ENCODE measurements at places on chromosomes 3 and 15.

DNA sequence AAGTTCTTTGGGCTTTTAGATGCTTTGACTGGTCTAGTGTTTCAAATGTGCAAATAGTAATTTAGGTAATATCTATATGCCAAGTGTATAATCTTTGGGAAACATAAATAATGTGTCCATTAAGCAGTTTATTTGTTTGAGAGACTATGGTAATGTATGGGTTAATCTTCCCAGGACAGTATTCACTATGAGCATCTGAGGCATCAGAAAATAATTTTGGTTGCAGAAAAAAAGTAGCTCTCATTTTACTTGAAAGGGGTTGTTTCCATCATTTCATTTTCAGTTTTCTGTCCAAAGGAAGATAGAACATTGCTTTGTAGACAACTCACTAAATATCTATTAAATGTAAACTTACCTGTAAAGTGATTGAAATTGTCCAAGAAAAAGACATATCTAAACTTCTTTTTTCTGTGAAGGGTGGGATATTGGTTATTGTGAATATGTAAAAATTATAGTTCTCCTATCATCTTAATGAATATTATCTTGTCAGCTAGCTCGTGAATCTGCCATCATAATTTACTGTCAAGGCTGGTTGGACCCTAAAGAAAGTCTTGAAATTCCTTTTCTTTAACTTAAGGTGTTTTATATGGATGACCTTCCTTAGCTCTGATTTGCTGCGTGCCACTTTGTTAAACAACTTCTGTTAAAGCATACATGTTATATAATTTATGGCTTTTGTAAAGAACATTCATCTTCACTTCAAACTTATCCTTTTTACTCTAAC is 108.8 kb downstream of the EPHA3 start:
- no peak for DNase-seq

DNA sequence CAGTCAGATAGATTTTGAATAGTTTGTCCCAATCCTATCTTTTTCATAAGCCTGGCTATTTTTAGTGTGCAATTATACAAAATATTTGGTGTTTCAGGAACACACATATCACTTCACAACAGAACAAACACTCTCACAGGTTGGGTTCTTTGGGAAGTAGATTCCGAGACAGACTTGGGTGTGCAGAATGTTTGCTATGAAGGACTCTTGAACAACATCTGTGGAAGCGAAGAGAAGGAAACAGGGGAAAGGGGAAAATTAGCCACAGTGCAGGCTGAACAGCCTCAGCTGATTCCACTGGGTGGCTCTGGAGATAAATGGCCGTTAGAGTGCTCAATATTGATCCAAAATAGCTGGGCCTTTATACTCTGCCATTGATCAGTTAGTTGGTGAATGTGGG is 61.8 kb downstream of the GUCA1C start:
- no peak for DNase-seq

- DNase-seq = no peak
Observed at GRCh38 chr3:111299192-111299615, 227.6 kb downstream of the NECTIN3 start.

DNA sequence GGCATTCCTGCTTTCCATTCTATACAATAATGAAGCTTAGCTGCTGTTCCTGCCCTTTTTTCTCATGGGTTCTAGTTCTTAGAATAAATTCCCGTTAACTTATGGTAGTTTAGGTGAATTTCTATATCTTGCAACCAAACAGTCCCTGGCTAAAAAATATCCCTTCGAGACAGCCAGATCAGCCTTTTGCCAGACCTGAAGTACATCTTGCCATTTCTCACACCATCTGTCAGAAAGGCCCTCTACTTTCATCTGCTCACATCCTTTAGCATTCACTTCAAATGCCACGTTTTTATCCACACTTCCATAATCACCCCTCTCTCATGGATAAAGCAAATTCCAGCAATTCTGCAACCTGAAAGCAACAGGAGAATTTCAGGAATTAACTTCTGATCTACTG is 145.4 kb downstream of the GAP43 start:
- no peak for DNase-seq

GRCh38 chr15:68154923-68155559 is 50.1 kb downstream of the CALML4 start:
- DNase-seq = peak; percentile 77

DNA sequence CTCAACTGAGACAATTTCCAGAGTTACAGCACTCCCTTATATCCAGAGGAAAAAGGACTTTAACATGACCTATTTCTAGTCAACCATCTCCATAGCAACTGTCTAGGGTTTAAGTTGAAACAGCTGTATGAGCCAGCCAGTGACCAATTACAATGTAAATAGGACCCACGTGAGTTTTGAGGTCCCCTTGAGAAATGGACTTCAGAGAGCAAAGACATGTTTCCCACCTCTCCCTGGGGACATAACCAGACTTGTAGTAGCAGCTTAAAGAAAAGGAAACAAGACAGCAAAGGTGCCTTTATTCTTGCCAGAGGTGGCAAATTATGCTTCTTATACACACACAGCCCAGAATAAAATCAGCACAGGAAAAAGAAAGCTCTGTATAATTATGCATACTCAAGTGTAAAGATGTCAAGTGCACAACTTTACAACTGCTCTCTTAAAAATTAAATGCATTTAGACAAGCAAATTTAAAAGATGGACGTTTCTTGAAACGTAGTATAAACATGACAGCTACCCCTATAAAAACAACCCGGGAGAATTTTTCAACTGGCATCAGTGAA is 40.2 kb downstream of the SUMF1 start:
- DNase-seq = no peak

- DNase-seq = no peak
Observed at GRCh38 chr15:92586966-92587365, 68.6 kb downstream of the FAM174B start.

DNA sequence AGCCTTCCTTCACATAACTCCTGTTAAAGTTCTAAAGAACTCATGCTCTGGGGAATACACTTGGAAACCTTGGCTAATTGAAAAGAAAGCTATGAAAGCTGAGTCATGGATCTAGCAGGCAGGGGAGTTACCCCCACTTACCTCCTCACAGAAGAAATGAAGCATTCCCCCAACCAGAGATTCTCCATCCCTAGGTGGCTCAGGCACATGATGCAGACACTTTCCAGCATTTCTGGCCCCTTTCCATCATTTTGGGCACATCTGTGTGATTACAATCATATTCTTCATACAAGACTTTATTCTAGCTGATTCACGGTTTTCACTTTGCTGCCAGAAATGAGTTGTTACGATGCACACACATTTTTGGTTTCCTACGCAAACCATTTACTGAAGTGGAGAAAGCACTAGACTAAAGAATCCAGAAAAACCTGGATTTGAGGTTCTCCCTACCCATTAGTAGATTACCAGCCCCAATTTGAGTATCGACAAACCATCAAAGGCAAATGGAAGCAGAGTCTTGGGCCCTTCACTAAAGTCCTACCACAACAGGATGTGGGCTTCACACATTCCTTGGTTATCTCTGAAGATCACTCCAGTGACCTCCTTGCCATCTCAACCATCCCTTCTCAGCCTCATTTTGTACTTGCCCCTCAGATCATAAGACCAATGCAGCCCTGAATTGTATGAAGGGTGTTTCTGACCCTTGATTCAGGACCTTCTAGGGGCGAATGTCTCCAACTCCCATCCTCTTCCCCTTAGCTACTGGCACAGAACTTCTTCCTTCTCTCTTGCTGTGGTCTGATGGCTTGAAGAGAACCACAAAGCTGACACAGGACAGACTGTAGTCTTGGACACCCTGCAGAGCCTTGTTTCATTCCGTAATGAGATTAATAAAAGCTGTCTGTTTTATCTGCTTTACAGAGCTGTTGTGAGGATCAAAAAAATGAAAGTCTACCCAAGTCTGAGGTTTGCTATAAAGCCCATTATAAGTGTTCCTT is 42.5 kb upstream of the SNRK start:
- DNase-seq = no peak

- peak; percentile 52 for DNase-seq
Observed at GRCh38 chr3:24264748-24265158, 229.9 kb downstream of the THRB start.

DNA sequence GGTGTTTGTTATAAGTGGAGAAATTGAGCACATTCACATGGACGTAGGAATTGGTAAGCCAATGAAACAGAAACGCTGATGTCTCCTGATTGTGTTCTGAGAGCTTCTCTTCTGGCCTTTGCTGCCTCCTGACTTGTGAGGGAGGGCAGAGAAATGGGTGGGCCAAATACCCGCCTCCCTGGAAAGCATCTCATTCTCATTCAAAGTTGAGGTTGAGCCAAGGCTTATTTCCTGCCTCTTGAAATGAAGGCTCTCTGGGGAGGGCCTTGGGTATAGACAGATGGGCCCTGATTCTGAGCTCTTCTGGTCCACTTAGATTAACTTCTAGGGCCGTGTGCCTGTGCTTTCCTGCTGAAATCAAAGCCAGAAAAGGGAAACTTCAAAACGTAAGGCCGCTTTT is 57.4 kb upstream of the MYZAP start:
- no peak for DNase-seq

DNA sequence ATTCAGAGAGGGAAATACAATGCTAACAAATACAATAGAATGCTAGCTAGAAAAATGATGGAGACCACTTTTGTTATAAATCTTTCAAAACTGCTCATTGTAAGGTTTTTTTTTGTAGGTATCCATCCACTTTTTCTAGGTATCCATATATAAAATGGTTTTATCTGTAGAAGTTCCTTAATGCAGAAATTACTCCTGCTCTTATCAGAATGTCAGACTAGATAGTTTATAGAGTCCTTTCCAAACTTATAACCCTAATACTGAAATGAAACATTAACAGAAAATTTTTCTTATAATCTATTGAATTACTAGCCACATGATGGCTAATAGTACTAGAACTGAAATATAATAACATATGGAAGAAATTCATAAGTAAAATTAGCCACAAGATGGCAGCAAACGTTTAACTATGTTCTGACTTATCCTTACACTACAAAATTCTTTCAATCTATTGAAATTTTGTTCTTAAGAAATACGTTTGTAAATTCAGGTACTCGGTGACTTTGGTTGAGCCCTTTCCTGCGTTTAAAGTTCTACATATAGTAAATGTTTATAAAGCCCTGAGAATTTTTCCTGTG is 58.5 kb downstream of the ECT2 start:
- peak; percentile 65 for DNase-seq

DNA sequence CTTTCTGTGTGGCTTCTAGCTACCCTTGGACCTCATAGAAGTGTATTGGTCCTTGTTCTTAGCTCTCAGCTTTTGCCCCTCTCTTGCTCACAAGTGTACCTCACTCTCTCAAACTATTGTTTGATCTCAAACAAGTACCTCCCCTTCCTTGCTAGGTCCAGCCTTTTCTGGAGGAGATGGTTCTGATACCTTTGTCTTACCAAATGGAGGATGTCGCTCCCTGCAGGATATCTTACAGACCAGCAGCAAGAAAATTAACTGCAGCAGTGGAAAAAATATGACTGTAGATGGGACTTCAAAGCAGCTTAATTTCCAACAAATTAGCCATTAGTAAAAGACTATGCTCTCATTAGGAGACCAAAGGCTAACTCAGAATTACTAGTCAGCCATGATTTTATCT is 388.1 kb upstream of the ROBO2 start:
- DNase-seq = no peak

DNA sequence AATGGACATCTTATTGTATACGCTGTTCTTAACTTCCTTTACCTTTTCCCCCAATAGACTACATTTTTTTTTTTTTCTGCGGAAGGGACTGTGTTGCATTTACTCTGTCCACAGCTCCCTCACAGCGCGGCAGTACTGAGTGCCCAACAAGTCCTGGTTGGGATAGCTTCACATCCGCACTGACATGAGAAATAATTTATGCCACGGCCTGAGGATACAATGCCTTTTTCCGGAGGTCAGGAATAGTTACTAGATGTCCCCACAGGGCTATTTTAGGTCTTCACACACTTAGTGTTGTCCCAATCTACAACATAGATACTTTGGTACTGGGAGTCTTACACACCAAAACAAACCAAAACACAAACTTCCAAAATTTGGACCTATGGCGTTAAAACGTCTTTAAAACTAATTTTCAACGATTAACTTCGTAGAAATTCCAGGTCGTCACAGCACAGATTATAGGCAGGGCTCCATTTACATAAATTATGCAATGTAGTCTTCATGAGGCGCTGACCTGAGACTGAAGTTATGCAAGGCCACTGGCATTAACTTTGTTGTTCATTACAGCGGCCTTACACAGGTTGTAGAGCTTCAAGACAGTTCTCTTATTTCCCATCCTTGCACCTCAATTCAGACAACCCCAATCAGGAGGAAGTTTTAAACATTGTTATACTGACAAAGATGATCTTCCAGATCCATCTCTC is 989 bp upstream of the PPIB start:
- DNase-seq = no peak

GRCh38 chr3:52891615-52892081 is 5.7 kb downstream of the STIMATE start:
- DNase-seq = peak; percentile 72

DNA sequence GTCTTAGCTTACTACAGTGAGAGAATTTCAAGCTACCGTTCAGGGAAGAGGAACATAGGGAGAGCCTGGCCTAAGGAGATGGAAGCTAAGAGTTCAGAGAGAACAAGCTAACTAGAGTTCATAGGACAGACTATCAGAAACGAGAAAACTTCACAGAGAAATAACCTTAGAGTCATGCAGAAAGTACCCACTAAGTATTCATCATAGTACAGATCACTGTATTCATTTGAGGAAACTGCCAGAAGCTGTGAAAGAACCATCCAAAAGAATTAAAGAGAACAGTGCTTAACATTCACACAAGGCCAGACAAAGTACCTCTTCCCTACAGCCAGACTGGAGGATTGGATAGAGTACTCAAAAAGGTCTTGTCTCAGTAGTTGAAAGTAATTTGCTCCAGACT is 15.2 kb upstream of the GBE1 start:
- no peak for DNase-seq

- DNase-seq = no peak
Observed at GRCh38 chr3:114525278-114525677, 231.4 kb downstream of the TIGIT start.

DNA sequence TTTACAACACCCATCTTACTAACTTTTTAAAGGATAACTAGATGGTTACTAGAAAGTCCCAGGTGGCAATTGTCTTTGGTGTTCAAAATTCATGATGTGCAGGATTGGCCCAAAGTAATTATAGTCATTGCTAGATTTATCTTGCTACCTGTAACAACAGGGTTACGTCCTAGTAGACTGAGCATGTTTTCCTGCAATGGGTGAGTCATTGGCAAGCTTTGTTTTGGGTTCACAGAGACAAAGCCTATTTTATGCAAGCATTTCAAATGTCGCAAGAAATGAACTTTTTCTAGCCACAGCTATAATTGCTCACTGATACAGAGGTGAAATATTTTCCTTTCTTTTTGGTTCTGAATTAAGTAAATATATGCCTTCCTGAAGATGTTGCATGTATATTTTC is 267.6 kb downstream of the AGBL1 start:
- no peak for DNase-seq

DNA sequence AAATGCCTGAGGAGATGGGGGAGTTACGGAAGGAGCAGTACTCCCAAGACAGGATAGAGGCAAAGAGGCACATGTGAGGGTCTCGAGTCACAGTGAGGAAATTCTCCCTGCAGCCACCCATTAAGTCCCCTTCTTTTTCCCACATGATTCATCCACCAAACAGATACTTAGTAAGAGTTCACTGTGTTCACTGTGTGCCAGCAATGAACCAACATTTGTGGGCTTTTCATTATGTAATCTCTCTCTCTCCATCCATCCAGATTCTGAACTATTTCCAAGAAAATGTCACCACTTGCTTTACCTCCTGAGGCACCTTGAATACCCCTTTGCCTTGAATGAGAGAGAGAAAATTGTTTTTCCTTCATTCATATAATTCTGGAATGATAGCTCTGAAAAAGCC is 24.6 kb upstream of the LRRFIP2 start:
- DNase-seq = no peak

Data from pons (tissue), 1 donor.